ENCODE measurements at places on chromosomes 5 and 9.
A peak's percentile ranks its signal among the peaks of the same experiment; 100 is the strongest.

DNA sequence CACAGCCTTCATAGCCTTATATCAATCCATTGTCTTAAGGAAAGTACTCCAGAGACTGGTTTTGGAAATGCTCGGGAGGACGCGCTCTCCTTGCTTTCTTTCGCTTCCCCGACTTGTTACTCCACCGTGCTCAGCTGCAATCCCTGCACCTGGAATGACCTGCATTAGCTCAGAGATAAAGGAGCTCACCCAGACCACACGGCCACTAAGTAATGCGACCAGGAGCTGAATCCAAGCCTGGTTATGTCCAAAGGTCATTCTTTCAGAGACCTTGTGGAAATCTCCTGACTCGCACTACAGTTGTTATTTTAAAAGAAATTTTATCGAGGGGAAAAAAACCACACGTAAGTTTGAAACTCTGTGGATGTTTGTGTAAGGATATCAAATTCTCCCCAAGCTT lies 135.3 kb upstream of the DPYSL3 start:
- DNase-seq = no peak

GRCh38 chr5:20572614-20573013 lies 584.6 kb upstream of the CDH18 start:
- DNase-seq = no peak

DNA sequence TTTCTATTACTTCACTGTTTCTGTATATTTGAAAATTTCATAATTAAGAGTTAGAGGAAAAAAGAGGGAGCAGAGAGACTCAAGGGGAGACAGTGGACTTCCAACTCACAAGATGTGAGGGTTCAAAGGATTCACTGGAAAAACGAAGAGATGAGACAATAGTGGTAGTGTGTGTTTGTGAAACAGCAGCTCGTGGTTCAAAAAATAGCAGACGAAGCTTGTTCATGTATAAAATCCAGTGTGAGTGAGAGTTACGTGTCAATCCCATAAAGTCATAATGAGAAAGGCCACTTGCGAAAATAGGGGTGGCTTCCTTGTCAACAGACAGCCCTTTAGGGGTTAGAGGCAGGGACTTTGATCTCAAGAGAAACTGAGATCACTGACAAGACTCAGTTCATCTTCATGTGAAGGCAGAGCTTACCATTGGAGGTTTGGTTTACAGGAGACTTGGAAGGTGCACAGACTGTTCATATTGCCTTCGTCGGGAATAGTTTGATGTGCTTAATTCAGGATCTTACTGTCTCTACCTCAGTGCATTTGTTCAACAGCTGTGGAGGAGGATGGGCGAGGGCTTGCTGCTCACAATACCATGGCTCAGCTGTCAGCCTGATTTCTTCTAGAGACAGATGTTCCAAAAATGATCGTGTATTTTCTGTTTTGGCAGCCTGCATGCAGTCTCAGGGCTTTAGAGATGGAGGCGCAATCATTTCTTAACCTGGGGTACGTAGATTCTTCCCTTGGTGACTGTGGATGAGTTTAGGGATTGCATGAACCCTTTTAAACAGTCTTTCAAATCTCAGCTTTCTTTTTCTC lies 105.7 kb upstream of the KLF9 start:
- no peak for DNase-seq

DNA sequence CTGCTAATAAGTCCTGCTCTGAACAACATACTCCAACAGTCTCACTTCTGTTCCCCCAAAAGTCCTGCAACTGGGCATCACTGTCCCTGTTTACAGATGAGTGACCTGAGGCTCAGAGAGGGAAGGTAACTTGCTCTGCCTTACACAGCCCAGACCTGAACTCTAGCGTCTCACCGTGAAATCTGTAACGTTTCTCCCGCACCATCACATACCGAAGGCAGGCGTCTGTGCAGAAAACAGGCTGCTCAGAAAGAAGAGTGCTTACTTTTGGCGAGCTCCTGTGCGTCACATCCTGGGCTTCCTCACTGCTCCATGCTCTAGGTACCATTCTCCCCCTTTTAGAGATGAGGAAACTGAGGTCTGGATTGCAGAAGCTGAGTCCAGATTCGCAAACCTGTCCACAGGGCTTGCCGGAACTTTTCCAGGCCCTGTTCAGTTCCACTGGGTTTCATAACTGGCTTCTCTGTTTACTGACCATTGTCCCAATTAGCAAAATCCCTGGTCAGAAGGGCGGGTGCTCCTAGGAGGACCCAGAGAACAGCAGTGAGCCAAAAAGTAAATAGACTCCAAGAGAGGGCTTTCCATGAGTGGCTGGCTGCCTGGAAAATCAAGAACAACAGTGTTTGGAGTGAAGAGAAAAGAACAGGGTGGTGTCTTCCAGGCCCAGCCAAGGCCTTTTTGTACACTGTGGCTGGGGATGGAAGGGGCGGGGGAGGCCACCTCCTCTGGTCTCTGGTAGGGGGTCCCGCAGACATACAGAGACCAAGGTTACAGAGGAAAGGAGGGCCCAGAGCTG lies 27.1 kb downstream of the GSN start:
- DNase-seq = no peak

DNA sequence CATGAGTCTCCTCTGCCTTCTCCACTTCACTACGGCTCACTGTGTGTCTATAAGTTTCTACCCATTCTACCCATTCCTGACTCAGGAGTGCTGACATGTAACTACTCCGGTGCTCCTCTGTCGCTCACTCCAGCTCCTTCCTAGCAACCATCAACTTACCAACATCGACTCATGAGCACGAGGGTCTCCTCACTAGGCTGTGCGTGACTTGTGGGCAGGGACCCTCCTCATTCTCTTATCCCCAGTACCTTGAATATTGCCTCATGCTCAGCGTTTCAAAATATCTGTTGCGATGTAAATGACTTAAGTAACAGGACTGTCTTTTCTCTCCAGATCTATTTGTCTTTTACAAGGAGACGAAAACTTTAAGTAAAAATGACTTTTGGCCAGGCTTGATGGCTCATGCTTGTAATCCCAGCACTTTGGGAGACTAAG lies 73.1 kb downstream of the BASP1 start:
- no peak for DNase-seq

GRCh38 chr5:172766287-172767108 lies 4.5 kb downstream of the DUSP1 start:
- DNase-seq = no peak

- no peak for DNase-seq
Observed at GRCh38 chr9:2302606-2303005, 287.5 kb downstream of the SMARCA2 start.

DNA sequence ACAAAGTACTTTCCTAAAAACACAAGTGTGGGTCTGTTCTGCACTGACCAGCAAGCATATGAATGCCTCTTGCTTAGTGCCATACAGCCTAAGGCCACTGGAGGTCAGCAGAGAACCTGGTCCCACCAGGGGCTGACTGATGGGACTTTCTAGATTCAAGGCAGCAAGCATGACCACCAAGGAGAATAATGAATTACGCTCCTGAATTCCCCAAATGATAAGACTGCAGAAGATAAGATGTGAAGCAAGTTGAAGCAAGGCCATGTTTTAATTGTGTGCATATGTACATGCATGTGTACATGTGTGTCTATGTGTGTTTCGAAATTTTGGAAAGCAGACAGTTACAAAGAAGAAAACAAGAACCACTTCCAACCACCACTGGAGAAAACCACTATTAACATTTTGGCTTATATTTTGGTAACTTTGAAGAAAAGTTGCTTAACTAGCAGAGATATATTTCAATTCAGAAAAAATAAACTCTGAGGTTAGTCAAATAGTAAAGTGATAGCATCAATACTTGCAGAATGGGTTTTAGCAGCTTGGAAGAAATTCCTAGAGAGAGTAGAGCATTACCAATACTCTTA lies 70.5 kb downstream of the ERP44 start:
- DNase-seq = peak; percentile 23

GRCh38 chr5:143865426-143866025 lies 53.6 kb downstream of the HMHB1 start:
- DNase-seq = no peak

DNA sequence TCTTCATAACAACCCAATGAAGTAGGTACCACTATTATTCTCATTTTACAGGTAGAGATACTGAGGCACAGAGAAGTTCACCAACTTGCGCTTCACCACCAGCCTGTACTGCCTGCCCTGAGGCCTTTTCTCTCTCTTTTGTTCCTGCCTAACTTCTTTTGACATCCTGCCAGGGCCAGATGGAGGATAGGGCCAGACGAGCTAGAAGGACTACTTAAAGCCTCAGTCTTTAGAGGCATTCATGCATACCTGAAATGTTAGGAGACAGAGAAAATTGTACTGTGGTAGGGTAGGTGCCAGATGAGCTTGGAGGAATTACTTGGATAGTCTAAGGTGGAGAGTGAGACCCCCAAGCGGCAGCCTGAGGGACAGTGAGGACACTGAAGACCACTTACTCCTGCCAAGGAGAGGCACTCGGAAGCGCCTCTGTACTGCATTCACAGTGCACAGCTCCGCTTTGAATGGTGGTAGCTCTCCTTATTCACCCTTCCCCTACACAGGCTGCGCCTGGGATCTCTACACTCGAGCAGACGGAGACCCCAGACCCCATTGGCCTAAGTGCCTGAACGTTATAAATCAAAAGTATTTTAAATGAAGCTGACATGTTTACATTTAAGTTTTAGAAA lies 6.2 kb upstream of the ORM1 start:
- DNase-seq = no peak

GRCh38 chr5:99320436-99320835 lies 391.6 kb upstream of the CHD1 start:
- DNase-seq = no peak

DNA sequence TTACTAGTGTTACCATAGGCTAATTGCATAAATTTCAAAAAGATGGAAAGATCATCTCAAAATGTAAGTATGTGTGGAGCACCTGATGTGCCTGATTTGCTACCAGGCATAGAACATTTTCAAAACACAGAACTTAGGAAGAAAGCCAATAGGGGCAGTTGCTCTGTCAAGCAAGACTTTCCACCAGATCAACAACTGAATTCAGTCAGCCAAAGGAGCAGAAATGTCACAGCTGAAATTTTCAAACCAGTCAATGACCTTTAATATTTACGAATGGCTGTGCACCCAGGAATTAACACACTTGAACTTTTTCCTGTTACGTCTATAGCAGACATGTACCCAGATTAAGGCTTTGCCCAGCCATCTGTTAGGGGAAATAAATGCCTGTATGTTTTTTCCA lies 452.8 kb upstream of the PTGER4 start:
- no peak for DNase-seq

DNA sequence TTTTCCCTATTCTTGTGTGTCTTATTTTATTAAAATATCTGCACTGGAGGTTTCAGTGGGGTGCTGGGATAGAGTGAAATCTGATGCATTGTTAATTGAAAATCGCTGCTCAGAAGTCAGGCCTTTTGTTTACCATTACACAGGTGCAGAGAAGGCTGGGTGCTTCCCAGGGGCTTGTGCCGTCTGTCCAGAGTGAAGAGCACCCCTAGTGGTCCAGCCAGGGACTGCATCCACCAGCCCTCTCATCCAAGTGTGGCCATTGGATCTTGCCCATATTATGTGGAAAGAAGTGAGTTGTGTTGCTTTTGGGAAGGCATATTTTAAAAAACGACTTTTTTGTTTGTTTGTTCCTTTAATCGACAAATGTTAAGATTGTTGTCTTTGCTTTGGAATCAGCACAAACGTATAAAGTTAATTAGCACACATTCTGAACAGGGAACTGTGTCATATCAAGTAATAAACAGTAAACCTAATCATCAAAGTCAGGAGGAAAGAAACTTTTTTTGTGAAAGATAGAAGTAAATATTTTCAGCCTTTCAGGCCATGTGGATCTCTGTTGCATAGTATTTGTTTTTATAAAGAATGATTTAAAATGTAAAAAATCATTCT lies 315.6 kb downstream of the MTRR start:
- no peak for DNase-seq

DNA sequence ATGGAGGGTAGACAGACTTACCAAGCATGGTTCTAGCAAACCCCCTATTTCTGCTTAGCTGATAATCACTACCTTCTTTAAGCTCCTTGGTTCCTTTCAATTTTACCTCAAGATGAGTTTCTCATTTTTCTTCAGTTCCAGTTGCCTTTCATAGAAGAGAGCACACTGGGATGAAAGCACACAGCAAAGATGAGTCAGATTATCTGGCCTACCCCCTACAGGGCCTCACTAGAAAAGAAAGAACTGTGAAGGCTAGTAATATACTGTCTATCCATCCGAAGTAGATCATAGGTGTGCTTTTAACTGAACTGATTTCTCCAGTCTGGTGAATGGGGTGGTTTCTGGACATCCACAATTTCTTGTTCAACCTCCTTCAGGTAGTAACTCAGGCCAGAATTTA lies 122.5 kb downstream of the TRPM3 start:
- no peak for DNase-seq

DNA sequence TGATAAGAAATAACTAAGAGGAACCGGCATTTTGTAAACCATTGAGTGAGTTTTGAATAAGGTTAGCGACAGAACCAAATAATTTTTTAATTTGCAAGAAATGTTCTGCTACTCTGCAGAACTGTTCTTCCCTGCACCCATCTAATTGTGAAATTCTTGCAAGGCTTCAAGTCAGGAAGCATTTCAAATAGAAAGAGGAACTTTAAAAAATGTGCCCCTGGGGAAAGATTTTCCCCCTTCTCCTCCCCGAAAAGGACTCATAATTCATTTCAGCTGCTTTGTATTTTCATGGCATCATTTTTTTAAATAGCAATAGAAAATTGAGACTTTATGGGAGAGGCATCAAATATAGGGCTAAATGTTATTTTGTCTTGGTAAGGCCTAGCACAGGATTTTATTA lies 180.9 kb upstream of the ANKRD55 start:
- DNase-seq = no peak

DNA sequence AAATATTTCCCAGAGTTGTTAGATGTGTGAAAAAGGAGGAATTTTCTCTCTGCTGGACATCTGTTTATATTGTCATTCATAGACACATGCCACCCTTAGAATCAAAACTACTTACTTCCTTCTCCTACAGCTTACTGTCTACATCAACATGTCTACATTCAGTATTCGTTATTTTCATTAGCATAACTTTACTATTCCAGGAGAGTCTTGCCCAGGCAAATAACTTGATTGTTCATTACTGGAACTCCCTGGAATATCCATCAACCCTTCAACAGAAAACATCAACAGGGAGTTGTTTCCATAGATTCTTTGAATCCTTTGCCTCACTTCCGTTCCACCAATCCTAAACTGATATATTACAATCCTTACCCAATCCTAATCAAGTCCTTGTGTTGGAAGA lies 457.5 kb upstream of the ZNF608 start:
- DNase-seq = no peak

- DNase-seq = no peak
Observed at GRCh38 chr9:125839317-125839716, 92.1 kb downstream of the PBX3 start.

GRCh38 chr9:96333958-96334357 lies 32.0 kb upstream of the HSD17B3 start:
- no peak for DNase-seq

GRCh38 chr5:10266137-10266536 lies 16.1 kb downstream of the CCT5 start:
- no peak for DNase-seq
